Vagina (tissue), 2 donors: ENCODE measurements at places on chromosomes 12 and 14. TPM values are rescaled to one million over a fixed set of nuclear protein-coding genes. Genes with fewer than 3 reads are reported as not detected.

Gene SRRM4
- total RNA-seq, result under 0.01 TPM

Gene CAMKK2
- 32.7 TPM for total RNA-seq

Gene NKX2-1
- not detected for total RNA-seq

DNA sequence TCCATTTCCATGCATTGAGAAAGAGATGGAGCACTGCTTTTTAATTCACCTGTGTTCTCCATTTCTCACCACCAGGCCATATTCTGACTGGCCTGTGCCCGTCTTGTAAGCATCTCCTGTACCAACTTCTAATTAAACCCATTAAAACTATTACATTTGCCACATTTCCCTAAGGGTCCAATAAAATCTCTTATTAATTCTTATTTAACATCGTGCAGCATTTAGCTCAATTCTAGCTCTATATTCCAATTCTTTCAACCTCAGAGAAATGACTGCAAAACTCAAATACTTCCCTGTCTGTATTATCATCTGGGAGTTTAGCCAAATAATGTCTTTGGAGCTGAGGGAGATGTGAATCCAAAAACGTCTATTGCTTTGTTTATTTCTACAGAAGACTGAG is 495.4 kb upstream of the TMEM132C start:
- DNase-seq, result no peak

DNA sequence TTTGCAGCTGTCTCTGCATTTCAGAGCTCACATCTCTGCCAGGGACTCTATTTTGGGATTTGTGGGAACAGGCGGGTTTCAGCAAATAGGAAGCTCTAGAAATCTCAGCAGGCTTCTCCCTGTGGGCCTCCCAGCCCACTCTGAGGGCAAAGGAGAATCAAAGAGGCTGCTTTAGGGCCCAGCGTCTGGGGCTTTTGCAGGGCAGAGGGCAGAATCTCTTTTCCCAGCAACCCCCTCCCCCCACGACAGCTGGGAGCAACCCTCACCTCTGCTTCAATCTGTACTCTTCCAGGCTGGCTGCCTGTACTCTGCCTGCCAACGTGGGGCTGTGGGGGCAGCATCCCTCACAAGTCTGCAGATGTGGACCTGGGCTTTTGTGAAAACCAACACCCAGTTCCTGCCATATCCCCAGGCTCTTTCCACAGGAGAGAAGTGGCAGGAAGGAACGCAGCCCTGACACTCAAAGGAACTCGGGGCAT is 529.6 kb upstream of the TBX3 start:
- no peak for DNase-seq

- no peak for DNase-seq
Measured at GRCh38 chr12:9276990-9277389, 68.8 kb upstream of the PZP start.
